Activated T-cell treated with anti-CD3 and anti-CD28 coated beads for 4 hours (primary cell): ENCODE measurements at places on chromosomes 4 and X.

- no peak for DNase-seq
Measured at GRCh38 chr4:62709618-62710252, 1509.6 kb downstream of the ADGRL3 start.

- no peak for DNase-seq
Measured at GRCh38 chrX:72475338-72475737, 97.3 kb downstream of the HDAC8 start.

- no peak for DNase-seq
Measured at GRCh38 chr4:77201857-77202256, 44.9 kb downstream of the CCNG2 start.

DNA sequence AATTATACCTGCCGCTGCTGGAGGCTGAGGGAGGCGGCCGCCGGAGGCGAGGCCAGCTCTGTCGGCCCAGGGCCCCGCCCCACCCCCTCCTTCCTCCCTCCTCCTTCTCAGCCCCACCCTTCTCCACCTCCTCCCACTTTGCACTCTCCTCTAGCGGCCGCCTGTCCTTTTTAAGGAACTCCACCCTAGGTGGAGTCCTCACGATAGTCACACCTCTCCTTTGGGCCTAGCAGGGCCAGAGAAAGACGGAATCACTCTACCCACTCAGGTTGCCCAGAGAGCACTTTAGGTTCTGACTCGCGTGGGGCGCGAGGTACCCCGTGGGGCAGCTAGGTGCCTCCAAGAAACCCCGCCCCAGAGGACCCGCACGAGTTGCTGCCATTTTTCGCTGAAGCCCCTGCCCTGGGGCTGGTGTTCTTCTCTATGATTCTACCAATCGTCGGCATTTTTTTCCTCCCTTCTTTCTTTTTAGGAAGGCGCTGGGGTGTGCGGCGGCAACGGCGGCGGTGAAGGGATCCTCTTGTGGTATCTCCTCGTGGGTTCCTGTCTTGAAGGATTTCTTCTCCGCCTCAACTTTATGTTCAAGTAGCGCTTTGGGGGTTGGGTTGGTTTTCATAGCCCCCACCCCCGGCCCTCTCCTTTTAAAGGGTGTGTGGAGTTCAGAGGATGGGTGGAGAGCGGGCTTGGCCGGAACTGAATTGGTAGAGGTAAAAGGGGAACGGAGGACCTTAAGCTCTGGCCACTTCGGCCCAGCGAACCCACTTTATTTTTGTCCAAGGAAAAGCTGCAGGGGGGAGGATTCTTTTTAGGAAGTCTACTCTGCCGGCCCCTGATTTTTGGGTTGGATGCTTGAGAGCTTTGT is at the start of gene KLF8:
KLF8 (plus strand) TSS at position 136 of the 862 bp plus-strand sequence. CDS start 979 bp downstream, outside the sequence.
- DNase-seq = no peak

- DNase-seq = no peak
Measured at GRCh38 chrX:100264200-100264599, 145.9 kb downstream of the PCDH19 start.

DNA sequence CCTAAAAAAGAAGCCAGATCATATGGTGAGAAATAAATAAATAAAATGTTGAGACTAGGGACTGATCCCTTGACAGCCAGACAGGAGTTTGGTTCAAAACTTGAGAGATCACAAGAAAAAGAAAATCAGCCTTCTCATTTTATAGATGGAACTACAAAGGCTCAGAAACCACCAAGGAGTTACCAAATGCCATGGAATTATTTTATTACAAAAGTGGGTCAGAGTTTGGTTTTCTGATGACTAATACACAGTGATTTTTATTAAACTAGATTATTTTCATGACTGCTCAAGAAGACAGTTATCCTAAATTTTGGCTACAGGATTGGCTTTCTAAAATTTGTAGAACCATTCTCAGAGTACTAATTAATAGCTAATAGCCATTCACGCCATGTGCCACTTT is 6.2 kb downstream of the CXCL1 start:
- no peak for DNase-seq

DNA sequence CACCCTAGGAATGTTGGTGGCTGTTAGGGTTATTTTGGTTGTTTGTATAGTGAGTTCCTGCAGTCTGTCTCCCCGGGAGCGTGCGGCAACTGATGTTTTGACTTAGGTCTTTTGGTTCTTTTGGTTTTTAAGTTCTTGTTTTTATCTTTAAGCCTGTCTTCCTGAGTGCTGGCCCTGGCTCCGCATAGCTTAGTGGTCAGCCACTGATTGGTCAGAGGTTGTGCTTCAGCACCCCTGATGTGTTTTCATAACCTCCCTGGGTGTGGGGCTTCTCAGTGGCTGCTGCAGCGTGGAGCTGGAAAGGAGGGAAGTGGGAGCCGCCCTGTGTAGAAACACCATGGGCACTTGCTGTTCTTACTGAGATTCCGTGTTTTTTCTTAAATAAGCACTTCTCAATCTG is 5.1 kb downstream of the PIGG start:
- DNase-seq = no peak
